ENCODE measurements at places on chromosomes 2 and 18.

- no peak for DNase-seq
Observed at GRCh38 chr2:85188852-85189251, 55.7 kb downstream of the TCF7L1 start.

DNA sequence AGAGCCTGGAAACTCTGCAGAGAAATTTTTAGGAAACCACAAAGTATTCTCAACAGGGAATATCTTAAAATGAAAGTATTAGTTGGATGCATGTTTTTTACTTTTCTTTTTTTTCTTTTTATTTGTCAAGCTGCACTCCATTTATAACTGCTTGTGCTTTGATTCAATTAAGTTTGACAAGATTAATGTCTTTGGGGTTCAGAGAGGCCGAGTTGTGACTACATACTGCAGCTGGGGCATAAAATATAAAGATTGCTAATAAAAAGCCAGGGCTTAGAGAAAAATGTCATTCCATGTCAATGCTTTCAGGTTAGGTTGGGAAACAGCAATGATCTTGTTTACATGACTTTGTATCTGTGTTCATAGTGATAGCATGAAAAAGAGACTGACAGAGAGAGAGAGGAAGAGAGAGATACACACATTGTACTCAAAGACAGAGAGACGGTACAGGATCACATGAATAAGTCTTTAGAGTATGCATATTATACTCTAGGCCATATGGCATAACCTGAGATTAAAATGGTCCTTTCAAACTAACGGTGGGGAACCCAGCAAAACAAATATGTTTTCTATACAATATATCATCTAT, 1022.3 kb upstream of the CNTNAP5 start:
- DNase-seq, result no peak

DNA sequence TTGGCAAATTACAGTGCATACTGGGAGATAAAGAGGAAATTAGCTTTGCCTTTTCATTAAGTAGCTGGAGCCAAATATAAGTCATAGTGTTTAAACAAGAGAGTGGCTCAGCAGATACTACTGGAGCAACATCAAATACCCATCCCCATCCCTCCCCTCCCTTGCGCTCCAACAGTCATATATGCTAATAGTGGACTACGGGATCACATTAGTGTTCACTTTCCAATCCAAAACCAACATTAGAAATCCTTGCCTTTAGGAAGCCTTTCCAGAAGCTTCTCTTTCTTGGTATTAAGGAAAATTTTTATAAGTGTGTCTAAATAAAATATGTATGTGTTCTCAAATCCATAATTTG, 1669.3 kb downstream of the SUCLG1 start:
- no peak for DNase-seq

GRCh38 chr2:109080109-109080508, 48.9 kb upstream of the SH3RF3 start:
- no peak for DNase-seq

DNA sequence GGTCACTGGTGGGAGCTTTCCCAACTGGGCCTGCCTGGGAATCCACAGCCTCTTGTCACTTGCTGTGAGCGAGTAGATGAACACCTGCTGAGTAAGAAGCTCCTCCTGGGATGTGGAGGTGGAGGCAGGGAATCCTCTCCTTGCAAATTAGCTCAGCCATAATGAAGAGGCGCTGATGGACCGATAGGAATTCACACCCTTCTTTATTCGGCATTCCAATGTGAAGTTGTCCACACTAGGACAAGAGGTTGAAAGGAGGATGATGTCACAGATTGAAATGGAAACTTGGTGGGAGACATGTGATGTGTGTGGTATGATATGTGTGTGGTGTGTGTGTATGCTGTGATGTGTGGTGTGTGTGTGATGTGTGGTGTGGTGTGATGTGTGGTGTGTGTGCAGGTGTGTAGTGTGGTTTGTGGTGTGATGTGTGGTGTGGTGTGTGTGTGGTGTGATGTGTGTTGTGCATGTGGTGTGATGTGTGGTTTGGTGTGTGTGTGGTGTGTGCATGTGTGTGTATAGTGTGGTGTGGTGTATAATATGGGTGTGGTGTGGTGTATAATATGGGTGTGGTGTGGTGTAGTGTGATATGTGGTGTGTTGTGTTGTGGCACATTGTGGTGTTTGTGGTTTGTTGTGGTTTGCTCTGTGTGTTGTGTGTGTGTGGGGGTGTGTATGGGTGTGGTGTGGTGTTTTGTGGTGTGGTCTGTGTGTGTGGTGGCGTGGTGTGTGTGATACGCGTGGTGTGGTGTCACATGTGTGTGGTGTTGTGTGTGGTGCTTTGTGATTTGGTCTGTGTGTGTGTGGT, 216.4 kb downstream of the BCL2 start:
- DNase-seq, result no peak

- no peak for DNase-seq
Observed at GRCh38 chr2:232026910-232027309, 65.4 kb downstream of the DIS3L2 start.

All from stimulated activated CD4-positive, alpha-beta T cell treated with anti-CD3 and anti-CD28 coated beads, Interleukin-12 subunit alpha, Interleukin-12 subunit beta, amount 100 ng/mL, for 48 hours (primary cell).